ENCODE measurements at places on chromosomes 16 and 17.

GRCh38 chr17:31738067-31738466 is 121.0 kb downstream of the COPRS start:
- DNase-seq, result no peak

GRCh38 chr17:32692179-32692578 is 184.7 kb downstream of the MYO1D start:
- DNase-seq, result no peak

DNA sequence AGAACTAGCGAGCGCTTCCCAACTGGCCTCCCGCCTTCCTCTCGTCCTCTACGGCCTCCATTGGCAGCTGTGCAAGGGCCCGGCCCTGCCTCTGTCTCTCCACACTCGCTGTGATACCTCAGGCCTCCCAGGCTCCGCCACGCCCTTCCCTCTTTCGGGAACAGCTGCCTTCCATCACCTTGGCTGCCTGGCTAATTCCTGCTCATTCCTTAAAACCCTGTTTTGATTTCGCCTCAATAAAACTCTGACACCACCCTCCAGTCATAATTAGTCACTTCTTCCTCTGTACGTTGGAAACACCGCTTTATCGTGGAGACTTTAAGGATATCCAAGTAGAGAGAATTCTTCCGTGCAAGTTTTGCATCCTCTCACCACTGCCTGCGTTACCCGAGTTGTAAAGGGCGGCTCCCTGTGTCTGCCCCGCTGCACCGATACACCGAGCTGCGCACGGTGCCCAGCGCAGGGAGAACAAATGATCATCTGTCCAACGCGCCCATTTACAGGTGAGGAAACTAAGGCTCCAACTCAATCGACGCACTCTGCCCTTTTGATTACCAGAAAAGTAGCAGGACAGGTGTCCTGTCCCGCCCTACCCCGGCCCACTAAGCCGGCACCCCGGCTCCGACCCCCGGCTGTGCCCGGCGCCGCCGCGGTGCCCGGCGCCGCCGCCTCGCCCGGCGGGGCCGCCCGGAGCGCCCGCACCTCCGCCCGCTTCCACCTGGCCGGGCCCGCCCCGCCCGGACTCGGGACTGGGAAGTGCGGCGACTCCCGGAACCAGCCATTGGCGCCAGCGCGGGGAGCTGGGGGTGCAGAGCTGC is 139.7 kb downstream of the SEC14L1 start:
- DNase-seq, result peak; percentile 78

DNA sequence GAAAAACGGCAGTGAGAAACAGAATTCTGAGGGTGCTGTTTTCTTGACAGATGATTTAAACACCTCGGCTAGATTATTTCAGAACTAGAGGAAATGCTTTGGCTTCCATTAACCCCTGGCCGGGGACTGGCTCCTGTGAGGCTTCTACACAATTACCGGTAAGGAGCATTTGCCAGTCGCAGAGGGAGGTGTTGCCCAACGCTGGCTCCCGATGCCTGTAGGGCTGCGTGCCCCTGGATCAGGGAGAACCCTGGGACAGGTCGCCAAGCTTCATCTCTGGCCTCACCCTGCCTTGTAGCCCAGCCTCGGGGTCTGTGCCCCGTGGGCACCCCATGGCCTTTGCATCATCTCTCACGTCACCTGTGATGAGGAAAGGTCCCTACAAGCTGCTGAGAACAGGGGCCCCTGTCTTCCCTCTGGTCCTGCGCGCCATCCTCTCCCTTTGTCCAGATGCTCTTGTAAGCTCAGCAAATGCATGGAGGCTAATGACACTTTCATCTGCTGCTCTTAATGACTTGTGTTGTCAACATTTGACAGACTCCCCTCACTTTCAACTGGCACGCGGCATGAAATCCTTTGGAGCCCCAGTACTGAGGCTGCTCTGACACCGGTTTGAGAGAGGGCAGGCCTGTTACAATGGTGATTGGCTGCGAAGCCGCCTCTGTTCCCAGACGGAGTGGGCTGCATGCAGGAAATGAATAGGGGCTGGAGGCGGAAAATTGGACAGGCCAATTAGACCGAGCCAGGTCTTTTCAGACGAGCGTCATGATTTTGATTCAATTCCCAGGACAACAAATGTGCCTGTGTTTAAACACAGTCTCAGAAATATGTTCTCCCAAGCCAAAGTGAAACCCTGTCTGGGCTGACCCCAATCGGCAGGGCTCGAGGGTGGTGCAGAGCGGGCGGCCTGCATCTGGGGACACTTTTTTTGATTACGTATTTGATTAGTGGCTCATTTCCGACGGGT is 85.5 kb upstream of the DOC2B start:
- no peak for DNase-seq

- no peak for DNase-seq
Observed at GRCh38 chr16:58425756-58426494, 33.7 kb downstream of the GINS3 start.

GRCh38 chr16:529012-529575 is 1.6 kb downstream of the CAPN15 start:
- DNase-seq, result no peak

DNA sequence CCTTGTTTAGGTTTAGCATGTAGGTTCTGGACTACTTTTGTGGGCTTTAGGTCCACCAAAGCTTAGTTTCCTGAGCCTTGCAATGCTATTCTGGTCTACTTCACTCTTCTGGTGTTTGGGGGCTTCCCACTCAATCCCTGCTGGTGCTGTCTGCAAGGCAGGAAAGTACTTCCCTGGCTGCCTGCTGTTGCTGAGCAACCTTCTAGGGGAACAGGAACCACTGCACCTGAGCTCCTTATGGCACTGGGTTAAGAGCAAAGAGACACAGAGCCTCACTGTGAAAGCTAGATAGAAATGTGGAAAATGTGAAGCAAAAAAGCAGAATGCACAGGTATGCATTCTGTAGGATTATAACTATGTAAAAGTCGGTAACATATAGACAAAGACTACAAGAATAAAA is 17.0 kb downstream of the MPO start:
- DNase-seq, result no peak

DNA sequence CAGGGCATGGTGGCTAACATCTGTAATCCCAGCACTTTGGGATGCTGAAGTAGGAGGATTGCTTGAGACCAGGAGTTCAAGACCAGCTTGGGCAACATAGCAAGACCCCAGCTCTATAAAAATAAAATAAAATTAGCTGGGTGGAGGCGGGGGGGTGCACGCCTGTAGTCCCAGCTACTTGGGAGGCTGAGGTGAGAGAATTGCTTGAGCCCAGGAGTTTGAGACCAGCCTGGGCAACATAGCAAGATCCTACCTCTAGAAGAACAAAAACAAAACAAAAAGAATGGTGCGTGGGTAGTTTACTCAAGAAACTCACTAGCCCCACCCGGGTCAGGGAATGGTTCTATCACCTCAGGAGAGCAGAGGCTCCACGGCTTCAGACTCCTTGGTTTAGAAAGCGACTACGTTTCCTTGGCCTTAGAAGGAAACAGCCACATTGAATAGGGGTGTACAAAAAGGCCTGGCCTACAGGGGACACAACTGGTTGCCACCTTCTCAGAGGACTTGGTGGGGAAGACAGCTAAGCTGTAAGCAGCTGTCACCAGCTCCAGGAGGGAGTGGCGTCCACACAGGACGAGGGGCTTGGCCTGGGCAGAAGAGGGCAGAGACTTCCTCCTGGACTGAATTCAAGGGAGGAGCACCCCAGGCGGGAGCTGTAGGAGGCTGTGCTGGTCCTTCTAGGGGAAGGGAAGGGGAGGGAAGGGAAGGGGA is 716 bp downstream of the TK1 start:
- no peak for DNase-seq

GRCh38 chr16:89395150-89396142 is 94.9 kb downstream of the ANKRD11 start:
- peak; percentile 95 for DNase-seq

DNA sequence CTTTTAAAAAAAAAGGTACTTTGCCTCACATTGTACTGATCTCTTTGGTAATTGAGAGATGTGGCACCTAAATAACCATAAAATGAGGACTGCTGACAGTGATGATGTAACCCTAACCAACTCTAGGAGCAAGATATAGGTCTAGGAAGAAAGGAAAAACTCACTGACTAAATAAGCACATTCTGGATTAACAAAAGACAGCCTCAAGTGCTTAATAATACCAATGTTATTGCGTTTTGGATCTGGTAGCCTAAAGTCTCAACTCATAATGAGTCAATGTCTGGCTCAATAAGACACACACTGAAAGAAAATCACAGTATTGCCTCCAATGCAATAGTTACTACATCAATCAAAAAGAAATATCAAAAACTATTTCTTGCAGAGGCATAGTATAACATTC is 3.0 kb downstream of the ERN1 start:
- DNase-seq, result no peak

- peak; percentile 67 for DNase-seq
Observed at GRCh38 chr16:57485916-57486857, at the start of gene DOK4. DOK4 (minus strand) TSS chr16:57486493; CDS start chr16:57479507, 6,986 bp downstream.

DNA sequence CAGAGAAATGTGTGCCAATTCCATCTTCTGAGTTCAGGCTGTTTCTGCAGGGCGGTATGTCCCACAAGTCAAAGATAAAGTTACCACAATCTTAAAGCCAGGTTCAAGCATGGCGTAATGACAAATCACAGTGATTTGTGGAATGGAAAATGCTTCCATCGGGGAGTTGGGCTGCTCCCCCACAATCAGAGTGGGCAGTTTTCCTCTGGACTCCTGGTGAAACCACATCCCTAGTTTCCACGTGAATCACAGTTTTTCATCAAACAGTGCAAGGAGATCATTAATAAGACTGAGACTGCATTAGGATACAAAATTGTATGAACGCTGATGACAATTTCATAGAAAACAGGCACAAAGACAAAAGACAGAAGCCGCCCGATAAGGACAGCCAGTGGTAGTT is 3.6 kb downstream of the LITAF start:
- peak; percentile 93 for DNase-seq

DNA sequence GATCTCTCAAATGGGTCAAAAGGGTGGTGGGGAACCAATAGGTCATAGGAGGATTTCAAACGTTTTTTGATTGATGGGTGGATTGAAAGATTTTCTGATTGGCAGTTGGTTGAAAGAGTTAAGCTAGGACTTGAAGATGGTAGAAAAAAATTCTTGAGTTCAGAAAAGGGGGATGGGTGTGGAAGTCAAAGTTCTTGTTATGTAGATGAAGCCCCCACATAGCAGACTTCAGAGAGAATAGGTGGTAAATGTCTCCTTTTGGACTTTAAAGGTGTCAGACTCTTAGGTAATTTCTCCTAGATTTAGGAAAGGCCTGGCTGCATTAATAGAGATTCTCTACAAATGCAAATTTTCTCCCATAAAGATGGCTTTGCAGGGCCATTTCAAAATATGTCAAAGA is 163.3 kb downstream of the HS3ST4 start:
- DNase-seq, result no peak

- no peak for DNase-seq
Observed at GRCh38 chr16:31485571-31485970, 2.6 kb downstream of the SLC5A2 start.

DNA sequence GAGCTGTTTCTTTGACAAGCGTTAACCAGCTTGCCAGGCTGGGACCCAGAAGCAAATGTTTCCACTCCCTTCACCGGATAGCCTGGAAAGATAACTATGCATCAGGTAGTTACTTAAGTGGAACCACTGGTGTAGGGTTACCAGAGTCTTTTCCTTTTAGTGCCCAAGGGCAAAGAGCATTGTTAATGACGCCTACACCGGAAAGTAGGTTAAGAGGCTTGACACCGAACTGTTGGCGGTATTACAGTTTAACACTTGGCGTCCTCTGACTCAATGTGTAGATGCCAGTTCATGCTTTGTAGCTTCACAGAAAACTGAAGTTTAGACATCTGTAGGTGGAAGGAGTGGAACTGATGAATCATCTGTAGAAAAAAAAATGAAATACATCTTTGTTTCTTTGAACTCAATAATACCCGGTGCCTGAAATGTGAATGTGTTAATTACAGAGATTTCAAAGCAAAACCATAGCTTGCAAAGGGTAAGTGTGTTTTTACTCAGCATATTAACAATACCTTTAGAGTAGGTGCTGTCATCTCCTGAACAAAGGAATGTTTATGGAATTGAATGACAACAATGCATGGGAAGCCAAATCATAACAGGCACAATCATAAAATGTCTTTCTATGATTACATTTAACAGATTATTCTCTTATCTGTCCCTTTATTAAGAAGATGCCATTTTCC is 426.7 kb upstream of the SALL1 start:
- no peak for DNase-seq

DNA sequence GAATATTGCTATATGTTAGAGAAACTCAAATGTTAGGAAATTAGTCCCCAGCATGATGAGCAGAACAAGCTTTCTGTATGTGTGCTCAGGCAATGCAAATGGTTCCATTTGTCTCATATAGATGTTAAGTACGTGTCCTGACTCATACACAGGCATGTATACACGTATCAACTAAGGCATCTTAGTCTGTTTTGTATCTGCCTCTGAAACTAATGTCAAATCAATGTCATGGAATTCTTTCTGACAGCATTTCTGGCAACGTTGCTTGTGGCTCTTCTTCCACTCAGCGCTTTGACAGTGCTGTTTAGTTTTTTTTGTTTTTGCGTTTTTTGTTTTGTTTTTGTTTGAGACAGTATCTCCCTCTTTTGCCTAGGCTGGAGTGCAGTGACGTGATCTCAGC is 111.9 kb downstream of the CNTNAP4 start:
- no peak for DNase-seq

DNA sequence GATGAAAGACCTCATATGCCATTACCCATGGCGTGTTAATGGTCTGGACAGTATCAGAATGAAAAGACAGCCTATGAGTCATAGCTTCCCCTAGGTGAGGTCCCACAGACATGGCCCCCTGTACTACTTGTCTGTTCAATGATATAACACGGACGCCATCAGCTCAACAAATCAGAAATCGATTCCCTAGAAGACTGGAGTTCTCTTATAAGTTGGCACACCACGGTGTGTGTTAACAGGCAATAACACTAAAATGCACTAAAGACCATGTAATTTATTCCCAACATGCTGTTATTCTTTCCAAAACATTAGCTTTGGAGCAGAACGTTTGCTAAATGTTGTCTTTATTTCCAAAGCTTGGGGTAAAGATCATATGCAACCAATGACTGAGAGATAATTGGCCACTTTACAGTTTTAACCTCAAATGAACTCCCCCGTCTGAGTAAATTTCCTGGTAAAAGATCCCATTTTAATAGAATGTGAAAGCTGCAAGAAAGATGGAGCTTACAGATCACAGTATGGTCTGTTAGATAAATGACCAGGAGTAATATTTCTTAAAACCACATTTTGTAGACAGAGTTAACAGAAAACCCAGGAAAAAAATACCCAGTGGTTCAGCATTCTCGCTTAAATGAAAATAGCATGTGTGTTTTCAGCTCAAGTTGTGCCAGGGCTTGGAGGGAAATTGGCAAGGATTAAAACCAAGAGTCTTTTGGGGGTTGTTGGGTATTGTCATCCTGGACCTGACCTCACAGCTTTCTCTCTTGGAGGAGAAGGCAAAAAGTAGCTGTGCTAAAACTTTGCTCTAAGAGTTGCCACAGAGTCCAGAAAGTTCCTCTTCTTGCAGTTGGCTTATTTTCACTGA is 65.9 kb downstream of the PCTP start:
- no peak for DNase-seq

GRCh38 chr17:66491213-66491612 is 188.8 kb downstream of the PRKCA start:
- no peak for DNase-seq

GRCh38 chr17:15900871-15901270 is 44.1 kb upstream of the ADORA2B start:
- no peak for DNase-seq

GRCh38 chr16:14378689-14379467 is 251.2 kb downstream of the PARN start:
- DNase-seq, result no peak
